ENCODE measurements at places on chromosomes 11 and 22. TPM values are rescaled to one million over a fixed set of nuclear protein-coding genes. Genes with fewer than 3 reads are reported as not detected.

GRCh38 chr11:135069890-135070289 lies 657.8 kb upstream of the B3GAT1 start:
- DNase-seq: no peak

SCGB1A1 gene
- 2.6 TPM for total RNA-seq

- DNase-seq: no peak
Measured at GRCh38 chr11:9150501-9150900, 59.1 kb upstream of the SCUBE2 start.

DNA sequence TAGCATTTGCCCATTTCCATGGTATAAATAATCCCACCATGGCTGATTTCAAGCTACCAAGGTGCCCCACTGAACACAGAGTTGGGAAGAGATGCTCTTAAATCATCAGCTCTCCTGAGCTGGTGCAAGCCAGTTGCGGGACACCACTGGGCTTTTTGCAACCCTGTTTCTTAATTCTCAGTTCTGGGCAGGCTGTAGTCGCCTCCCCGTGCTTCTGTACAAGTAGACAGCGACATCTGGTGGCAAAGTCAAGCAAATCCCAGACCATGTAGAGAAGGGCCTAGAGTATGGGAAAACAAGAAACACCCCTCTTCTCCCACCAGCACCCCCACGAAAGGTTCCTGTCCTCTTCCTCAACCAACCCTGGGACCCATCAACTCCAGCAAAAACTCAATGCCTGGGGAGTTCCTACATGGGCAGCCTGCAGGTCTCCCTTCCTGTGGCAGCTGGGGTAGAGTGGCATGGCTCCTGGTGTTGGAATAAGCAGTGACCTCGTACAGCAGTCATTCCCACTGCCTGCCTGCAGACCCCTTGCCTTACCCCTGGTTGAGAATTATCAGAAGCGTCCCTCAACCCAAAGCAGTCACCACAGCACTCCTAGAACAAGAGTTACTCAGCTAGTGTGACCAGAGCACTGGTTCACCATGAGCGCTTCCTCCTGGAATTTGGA lies 68.4 kb downstream of the IGLL5 start:
- peak; percentile 90 for DNase-seq

KCNQ1 gene
- 32.7 TPM for total RNA-seq

CABP2 gene
- total RNA-seq: not detected

- no peak for DNase-seq
Measured at GRCh38 chr11:68164437-68164836, 43.2 kb upstream of the CHKA start.

KIF18A gene
- 0.45 TPM for total RNA-seq

- no peak for DNase-seq
Measured at GRCh38 chr11:64060263-64060860, 24.6 kb downstream of the FLRT1 start.

- DNase-seq: peak; percentile 76
Measured at GRCh38 chr22:35728639-35729308, 11.1 kb downstream of the APOL5 start.

DNA sequence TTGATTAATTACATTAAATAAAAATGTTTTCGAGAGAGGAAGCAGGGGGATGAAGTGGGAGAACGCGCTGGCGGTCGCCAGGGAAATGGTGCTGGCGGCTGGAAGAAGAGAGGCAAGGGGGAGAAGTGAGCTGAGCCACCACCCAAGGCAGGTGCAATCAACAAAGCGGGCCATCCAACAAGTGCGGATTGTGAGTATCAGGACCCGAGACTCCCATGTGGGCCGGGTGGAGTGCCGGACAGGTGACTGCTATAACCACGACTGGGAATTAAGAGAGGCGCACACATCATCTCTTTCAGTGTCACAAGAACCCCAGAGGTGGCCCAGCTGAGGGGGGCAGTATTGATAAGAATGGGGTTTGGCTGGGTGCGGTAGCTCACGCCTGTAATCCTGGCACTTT lies 41.2 kb upstream of the ATXN10 start:
- no peak for DNase-seq

CARNS1 gene
- 0.29 TPM for total RNA-seq

YPEL4 gene
- not detected for total RNA-seq

- no peak for DNase-seq
Measured at GRCh38 chr11:6228520-6228919, 5.9 kb downstream of the FHIP1B start.

UBQLNL gene
- not detected for total RNA-seq

GRCh38 chr11:95279921-95280868 lies 49.2 kb upstream of the SESN3 start:
- no peak for DNase-seq

IL18BP gene
- total RNA-seq: 2.7 TPM

OR8G5 gene
- not detected for total RNA-seq

DNA sequence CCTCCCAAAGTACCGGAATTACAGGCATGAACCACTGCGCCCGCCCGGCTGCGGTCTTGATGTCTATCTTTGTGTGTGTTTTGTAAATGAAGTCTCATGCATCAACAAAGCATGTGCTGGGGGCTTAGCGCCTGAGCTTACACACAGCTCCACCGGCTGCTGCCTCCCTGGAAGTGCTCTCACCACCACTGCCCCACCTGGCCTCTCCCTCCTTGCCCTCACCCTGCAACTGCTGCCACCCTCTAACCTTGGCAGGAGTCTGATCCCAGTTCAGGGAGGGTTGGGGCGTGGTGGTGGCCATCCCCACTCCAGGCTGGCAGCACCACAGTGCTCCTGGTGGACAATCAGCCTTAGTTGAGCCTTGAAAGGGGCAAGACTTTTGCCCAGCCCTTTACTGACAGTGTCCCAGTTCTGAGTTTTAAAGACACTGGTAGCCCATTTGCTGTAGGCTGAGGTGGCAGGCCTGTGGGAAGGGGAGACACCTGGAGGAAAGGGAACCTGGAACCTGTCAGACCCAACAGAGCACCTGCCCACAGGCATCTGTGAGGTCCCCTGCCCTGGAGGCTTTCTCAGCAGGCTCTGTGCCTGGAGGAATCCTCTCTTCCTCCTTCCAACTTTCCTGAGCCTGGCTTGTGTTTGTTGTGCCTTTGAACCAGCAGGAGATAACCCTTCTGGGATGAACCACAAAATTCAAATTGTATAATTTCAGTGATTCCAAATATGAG lies 42.4 kb upstream of the WEE1 start:
- peak; percentile 36 for DNase-seq

- DNase-seq: no peak
Measured at GRCh38 chr22:23095733-23096342, 25.5 kb downstream of the GNAZ start.

DNA sequence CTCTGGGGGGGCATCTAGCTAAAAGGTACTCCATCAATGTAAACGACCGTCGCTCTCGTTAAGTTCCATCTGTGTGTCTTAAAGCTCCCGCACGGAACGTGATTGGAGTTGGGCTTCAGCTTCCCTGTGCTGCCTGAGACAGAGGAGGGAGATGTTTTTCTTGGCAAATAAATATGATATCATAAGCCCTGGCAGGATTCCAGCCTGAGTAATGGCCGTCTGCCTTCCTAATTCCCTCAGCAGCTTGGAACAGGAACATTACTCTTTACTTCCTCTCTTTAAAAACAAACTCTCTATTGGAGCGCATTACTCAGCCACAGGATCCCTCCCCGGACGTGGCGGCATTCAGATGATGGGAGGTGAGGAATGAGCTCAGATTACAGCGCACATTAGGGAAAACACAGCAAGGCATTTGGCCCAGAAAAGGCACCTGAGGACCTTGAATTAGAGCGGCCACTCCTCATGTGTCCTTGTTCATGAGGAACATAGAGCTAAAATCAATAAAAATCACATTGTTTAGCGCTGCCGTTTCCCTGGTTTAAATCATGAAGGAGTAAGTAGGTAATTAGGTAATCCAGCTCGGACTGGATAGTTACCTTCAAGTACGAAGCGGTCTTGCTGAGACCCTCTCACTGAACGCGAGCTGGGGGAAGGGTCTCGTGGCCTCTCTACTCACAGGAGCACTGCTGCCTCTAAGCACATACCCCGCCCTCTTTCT lies 230.4 kb downstream of the ST3GAL4 start:
- peak; percentile 29 for DNase-seq

IL17REL gene
- total RNA-seq: not detected

ST14 gene
- total RNA-seq: 51.3 TPM

DNA sequence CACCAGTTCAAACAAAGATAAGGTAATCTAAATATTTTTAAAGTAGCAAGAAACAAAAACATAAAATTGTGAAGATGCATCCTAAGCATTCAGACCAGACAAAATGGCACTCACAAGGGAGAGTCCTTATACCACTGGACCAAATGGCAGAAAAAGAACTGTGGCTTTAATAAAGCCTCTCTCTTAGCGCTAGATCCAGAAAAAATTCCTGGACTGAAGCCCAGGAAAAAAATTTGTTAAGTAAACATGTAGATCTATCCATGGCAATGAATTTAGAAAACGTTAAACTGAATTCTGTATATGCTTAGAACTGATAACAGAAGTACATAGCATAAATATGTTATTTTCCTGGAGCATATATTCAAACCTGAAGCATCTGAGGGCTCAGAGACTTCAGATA lies 11.8 kb upstream of the CD59 start:
- DNase-seq: peak; percentile 71

OLFML1 gene
- total RNA-seq: not detected

- peak; percentile 89 for DNase-seq
Measured at GRCh38 chr11:62556108-62556874, 9.7 kb upstream of the AHNAK start.

DNA sequence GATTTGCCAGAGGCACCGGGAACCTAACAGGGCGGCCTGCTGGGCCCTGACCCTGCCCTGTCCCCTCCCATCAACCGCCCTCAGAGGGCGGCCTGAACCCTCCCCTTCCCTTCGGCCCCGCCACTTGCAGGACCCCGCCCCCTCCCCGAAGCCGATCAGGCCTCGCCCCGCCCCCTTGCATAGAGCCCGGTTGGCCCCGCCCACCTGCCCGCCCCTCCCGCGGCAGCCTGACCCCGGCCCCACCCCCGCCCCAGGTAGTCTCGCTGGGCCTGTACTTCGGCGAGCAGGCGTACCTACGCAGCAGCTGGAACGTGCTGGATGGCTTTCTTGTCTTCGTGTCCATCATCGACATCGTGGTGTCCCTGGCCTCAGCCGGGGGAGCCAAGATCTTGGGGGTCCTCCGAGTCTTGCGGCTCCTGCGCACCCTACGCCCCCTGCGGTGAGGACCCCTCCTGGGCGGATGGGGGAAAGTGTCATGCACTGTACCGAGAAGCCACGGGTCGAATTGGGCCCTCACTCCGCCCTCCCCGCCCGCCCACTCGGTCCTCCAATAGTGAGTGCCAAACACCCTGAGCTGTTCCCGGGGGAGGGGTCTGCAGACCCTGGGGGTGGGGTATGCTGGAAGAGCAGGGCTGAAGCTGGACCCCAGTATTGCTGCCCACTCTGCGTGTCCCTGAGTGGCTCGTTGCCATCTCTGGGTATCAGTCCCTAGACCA lies 94.1 kb downstream of the CACNA1I start:
- DNase-seq: no peak

B4GALNT4 gene
- total RNA-seq: not detected

SYT12 gene
- not detected for total RNA-seq

DNA sequence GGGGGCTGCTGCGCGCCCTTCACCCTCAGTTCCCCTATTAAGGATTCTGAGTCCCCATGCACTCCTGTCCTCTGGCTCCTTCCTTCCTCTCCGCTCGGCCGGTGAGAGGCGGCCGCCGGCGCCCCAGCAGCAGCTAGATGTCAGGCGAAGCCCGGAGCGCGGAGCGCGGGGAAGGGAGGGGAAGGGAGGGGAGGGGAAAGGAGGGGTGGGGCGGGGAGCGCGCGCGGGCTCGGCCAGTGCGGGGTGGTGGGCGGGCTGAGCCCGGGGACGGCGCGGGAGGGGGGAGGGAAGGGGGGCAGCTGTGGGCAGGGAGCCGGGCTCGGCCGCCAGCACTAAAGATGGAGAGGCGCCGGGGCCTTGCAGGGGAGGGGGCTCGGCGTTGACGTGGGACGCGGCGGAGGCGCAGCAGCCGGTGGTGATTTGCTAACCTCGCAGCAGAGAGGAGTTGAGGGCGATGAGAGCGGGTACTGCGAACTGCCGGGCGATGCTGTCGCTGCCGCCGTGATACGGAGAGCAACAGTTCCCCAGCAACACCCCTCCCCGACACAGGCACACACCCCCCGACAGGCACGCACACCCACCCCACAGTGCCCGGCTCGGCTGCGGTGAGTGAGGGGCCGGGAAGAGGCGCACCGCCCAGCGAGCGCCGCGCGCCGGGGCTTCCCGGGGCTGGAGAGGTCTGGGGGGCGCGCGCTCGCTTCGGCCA lies at the start of gene ZBTB16:
Gene ZBTB16 (plus strand): TSS at position 434 of the 706 bp plus-strand sequence. CDS start 3,590 bp downstream, outside the sequence.
- peak; percentile 86 for DNase-seq

UNC93B1 gene
- total RNA-seq: 36.5 TPM

PATE4 gene
- not detected for total RNA-seq

PGA5 gene
- total RNA-seq: 67.5 TPM

- DNase-seq: no peak
Measured at GRCh38 chr22:32487461-32487860, 12.8 kb downstream of the FBXO7 start.

DNA sequence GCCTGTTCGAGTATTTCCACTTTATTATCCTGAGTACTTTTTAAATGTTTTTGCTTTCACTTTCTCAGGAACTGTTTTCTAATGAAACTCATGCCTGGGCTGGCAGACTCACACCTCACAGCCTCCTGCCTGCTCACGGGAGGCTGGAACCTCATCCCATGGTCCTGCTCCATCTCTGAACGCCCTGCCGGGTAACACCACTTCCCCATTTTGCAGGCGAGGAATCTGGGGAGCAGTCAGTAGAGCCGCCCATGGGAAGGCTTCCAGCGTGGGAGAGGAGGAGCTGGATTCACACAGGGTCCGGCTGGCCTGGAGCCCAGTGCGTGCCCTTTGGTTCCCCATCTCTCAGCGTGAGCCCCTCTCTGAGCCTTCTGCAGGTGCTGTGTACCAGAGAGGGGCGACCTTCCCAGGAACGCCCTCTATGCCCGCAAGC lies 53.6 kb downstream of the SCUBE1 start:
- peak; percentile 32 for DNase-seq

DNA sequence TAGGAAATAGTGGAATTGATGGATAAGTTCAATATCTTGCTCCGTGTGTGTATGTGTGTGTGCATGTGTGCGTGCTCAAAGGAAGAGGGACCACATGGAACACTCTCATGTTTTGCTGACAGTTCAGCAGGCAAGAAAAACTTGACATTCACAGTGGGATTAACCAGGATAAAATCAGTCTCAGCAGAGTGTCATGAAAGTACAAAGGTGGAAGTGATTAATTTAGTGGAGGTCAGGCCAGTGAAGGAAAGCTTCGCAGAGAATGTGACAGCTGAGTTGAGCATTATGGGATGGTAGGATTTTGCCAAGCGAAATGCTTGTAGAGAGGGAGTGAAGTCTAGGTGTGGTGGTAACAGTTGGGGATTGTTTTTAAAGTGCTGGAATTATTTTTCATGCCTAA lies 15.7 kb upstream of the FBXO3 start:
- DNase-seq: no peak

DNA sequence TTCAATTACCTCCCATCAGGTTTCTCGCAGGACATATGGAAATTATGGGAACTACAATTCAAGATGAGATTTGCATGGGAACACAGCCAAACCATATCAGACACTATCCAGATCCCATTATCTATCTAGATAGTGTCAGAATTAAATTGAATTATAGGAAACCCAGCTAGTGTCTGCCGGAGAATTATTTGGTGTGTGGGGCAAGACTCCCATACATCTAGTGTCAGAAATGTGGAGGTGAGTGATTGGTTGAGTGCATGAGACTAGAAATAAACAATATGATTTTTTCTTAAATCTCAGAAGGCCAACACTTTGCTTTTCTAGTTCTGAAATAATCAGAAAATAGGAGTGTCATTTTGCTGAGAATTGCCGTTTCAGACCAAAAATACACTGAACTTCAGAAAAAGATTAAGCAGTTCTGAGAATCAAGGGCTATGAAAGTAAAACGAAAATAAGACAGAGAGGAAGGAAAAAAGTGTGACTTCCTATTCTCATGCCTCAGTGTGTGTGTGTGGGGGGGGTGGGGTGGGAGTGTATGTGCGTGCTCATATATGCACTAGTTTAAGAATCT lies 21.3 kb downstream of the CASP12 start:
- no peak for DNase-seq

GUCY1A2 gene
- 15.1 TPM for total RNA-seq

SAC3D1 gene
- 3.1 TPM for total RNA-seq
